ENCODE measurements at places on chromosomes 16 and 17. TPM values are rescaled to one million over a fixed set of nuclear protein-coding genes. Genes with fewer than 3 reads are reported as not detected.
A peak's percentile ranks its signal among the peaks of the same experiment; 100 is the strongest.

Gene SPN
- 0.82 TPM for polyA plus RNA-seq

DNA sequence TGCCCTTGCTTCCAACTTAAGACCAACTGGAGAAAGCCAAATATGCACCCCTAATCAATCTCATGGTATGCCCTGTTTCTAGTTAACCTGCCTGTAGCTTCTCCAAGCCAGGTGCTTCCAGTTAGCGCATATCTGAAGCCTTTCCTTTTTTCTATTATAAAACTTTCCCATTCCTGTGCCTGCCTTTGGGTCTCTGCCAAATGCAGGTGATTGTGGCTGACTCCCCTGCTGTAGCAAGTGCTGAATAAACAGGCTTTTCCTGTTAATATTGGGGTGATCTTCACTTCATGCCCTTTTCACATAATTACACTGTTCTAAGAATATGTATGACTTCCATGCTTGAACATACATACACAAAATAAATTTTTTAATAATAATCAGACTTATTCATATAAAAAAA is 207.4 kb downstream of the TANC2 start:
- DNase-seq: no peak

- DNase-seq: no peak
Measured at GRCh38 chr17:72126575-72127486, 6.0 kb downstream of the SOX9 start.

DNA sequence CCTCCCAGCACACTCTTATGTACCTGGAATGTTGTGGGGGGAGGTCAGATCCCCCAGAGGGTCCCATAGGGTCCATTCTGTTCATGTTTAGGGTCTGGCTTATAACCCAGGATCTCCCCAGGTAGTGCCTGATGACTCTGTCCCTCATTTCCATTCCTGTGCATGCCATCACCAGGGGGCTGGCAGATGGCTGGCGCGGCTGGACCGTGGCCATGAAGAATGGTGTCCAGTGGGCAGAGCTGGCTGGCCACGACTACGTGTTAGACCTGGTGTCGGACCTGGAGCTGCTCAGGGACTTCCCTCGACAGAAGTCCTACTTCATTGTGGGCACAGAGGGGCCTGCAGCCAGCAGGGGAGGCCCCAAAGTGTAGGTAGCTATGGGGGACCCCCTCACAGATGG is 35.0 kb upstream of the ALKBH5 start:
- DNase-seq: no peak

- DNase-seq: no peak
Measured at GRCh38 chr16:15777533-15778203, 79.2 kb downstream of the MYH11 start.

Gene BRD7
- polyA plus RNA-seq: 61.3 TPM

- DNase-seq: peak; percentile 59
Measured at GRCh38 chr17:72602517-72603419, 481.9 kb downstream of the SOX9 start.

DNA sequence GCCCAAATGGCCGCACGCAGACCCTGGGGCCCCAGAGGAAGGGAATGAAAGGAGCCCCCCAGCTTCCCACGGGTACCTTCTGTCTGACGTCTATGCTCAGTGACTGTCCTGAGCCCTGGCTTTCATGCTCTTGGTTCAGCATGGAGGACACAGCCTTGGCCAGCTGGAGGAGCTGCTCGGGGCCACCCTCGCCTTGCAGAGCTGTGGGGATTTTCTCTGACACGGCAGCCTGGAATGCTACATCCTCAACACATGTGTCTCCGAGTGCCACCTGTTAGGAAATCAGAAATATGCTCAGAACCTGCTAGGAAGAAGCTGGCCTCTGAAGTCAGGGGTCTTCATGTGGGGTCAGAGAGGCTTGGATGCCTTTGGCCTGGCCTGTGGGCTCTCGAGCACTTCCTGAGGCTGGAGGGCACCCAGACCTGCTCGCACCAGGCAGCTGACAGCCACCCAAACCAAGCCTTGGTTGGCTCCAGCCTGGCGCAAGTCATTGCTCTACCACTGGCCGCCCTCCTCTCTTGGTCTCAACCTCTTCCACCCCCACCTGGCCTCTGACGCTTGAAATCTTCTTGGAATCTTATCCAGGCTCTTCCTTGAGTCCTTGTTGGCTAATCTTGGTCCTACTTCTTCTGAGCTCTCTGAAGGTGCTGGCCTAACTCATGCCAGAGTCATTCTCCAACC is 63.7 kb upstream of the BCO1 start:
- no peak for DNase-seq

GRCh38 chr17:31408586-31408985 is 17.1 kb downstream of the RAB11FIP4 start:
- DNase-seq: no peak

DNA sequence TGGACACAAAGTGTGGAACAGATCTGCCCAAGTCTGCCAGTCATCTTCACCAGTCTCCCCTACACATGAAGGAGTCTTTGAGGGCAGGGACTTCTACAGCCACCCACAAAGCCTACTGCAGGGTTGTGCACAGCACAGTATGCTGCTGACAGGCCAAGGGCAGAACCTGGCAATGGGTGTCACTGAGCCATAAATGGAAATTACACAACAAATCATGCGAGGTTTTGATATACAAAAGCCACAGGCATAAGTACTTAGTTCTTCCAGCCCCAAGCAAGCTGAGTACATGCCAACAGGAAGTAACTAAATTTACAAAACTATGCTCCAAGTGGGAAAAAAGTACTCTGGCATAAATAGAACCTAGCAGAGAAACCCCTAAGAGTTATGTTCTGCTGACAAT is 7.8 kb upstream of the PSMC3IP start:
- DNase-seq: no peak

- DNase-seq: no peak
Measured at GRCh38 chr16:9521749-9522370, 430.4 kb downstream of the HAPSTR1 start.

Gene CD300H
- not detected for polyA plus RNA-seq

Gene PPY
- not detected for polyA plus RNA-seq

DNA sequence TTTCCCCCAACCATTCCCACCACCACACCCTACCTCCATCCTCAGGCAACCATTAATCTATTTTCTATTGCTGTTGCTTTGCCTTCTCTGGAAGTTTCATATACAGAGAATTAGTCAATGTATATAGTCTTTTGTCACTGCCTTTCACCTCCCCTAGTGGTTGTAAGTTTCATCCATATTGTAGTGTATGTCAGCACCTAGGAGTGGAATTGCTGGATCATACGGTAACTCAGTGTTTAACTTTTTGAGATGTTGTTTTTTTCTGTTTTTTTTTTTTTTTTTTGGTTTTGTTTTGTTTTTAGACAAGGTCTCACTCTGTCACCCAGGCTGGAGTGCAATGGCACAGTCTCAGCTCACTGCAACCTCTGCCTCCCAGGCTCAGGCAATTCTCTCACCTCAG is 16.9 kb downstream of the EEF2K start:
- no peak for DNase-seq

DNA sequence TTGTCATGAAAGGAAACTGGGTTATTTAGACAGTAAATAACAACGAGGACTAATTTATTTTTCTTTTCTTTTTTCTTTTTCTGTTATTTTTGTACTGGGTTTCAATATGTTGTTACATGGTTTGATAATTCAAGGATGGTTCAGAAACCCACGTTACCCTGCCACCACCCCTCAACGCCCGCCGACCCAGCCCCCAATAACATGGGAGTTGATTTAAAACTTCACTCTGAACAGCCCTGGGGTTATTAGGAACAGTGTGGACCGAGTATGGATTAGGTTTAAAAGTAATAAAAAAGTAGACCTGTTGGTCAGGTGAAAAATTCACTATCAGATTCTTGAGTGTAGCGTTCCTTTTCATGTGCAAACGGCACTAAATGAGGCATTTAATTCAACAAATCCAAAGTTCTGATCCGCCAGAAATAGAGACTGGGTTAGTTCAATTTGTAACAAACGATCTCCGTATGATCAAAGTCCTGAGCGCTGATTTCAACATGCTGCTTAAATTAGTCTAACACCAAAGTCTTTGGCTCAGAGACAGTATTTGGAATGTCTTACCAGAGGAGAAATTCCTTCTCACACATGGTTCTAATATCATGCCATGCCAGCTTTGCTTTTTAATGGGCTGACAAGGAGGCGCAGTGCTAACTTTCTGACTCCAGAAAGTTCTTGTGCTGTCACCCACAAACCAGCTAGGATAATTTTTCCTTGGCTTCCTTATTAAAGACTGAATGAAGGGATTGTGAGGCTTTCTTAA is 173.1 kb upstream of the IRX3 start:
- DNase-seq: peak; percentile 27

GRCh38 chr17:39209317-39210092 is 9.4 kb downstream of the RPL19 start:
- DNase-seq: peak; percentile 60

GRCh38 chr17:37358098-37358829 is 17.5 kb upstream of the C17orf78 start:
- peak; percentile 43 for DNase-seq

DNA sequence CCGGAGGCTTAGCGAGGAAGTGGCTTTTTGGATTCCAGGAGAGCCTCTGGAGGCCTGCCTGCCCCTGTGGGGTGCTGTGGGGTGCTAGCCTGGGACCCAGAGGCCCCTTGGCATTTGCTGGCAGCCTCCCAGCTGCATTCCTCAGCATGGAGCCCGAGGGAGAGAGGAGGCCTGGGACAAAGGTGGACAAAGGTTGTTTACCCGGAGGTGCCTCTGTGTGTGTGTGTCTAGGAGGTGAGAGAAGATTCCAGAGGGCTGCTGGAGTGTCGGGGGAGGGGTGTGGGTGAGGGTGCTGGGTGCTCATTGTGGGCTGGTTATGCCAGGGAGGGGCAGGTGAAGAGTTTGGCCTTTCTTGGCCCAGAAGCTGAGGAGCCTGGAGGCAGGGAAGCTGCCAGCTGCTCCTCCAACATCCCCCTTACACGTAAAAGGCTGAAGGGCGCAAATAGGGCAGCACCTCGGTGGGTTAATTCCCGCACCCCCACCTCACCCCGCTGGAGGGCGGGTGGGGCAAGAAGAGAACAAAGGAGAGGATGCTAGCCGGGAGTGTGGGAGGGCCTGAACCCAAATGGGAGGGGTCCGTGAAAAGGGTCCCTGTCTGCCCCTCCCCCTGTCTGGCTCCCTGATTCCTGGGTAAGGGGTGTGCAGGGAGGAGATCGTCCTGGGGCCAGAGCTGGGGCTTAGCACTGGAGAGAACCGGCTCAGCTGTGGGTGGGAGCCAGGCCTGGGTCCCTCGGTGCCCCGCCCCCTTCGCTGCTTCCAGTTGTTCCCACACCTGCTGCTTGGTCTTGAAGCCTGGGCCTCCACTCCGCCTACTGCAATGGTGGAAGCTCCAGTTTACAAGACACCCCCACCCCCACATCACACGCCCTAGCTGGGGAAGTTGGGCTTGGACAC is 9.9 kb downstream of the HEXIM2 start:
- peak; percentile 88 for DNase-seq

Gene TTYH2
- 62.9 TPM for polyA plus RNA-seq

Gene TMEM88
- polyA plus RNA-seq: 19.5 TPM

GRCh38 chr16:86768228-86768791 is 190.0 kb downstream of the FOXL1 start:
- no peak for DNase-seq

GRCh38 chr16:56987692-56988091 is 1.7 kb upstream of the NLRC5 start:
- no peak for DNase-seq

DNA sequence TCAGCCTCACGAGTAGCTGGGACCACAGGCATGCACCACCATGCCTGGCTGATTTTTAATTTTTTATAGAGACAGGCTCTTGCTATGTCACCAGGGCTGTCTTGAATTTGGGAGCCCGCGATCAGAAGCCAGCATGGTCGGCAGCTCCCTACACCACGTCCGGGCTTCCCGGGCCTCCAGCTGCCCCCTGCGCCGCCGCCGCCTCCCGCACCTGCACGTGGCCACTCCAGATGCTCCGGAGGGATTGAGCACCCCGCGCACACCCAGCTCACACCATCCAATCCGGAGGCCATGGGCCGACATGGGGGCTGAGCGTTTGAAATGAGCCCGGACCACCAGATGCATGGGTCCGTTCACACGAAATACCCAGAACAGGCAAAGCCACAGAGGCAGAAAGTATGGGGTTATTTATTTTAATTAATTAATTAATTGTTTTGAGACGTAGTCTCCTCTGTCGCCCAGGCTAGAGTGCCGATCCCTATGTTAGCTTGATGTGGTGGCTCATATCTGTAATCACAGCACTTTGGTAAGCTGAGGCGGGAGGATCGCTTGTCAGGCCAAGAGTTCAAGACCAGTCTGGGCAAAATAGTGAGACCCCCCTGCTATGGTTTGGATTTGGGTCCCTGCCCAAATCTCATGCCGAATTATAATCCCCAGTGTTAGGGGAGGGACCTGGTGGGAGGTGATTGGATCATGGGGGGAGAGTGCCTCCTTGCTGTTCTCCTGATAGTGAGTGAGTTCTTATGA is 17.1 kb upstream of the PDXDC1 start:
- no peak for DNase-seq

Gene SLC5A10
- polyA plus RNA-seq: 0.12 TPM

DNA sequence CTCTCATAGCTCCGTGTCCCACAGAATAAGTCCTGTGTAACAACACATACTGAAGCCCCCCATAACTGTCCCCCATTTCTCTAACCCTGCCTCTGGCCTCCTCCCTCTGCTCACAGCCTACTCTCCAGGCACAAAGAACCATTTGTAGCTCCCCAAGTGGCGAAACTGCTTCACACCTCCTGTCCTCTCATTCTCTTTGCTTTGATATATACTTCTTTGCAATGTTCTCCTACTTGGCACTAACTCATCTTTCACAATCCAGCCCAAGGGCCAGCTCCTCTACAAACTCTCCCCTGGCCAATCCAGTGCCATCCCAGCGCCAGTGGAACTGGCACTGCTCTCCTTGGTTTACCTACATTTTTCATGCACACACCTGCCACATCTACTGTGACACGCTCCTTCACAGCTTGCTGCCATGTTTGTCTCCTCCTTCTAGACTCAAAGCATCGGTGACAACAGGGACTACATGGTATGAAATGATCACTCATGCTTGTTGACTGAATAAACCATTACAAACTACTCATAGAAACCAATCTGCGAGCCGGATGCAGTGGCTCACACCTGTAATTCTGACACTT is 12.8 kb downstream of the CYTH1 start:
- DNase-seq: no peak

- no peak for DNase-seq
Measured at GRCh38 chr17:38595892-38596291, 9.9 kb downstream of the SRCIN1 start.

Gene IRX3
- polyA plus RNA-seq: 14.6 TPM

Gene KRTAP1-1
- polyA plus RNA-seq: not detected

- DNase-seq: no peak
Measured at GRCh38 chr17:78300962-78301820, 58.7 kb downstream of the SOCS3 start.

All from muscle of back (tissue), 13 donors.